Heart right ventricle (tissue), 16 donors: ENCODE measurements at places on chromosomes 3 and 15.

- peak; percentile 91 for DNase-seq
- no peaks in the 10 kb centered on the region for H3K27me3 ChIP-seq
- peak within 1 kb of the TSS; percentile 83 for H3K27ac ChIP-seq
Observed at GRCh38 chr3:182980204-182981037, at the start of gene DCUN1D1. Gene DCUN1D1 (minus strand): TSS chr3:182980538. CDS start chr3:182980489, 49 bp downstream.

DNA sequence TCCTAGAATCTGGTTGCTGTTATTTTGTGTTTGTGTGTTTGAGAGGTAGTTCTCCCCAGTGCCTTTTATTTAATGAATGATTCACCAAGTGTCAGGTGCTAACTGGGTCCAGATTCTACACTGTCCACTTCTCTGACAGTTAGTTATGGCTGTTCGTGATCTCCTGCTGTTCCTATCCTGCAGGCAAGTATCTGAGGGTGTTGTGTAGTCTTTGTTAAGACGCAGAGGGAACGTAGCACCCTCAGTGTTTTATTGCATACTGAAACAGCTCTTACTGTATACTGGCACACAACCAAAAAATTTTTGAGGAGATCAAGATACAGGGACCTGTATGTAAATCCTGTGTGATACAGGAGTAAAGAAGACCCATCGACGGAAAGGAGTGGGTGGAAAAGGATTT, 1271.3 kb downstream of the ROBO1 start:
- H3K4me1 ChIP-seq: peaks cover 6% of the 10 kb centered on the region
- no peak overlapping the region for H3K4me3 ChIP-seq
- H3K27ac ChIP-seq: no peak overlapping the region
- DNase-seq: no peak
- no peaks in the 10 kb centered on the region for H3K36me3 ChIP-seq
- no peaks in the 10 kb centered on the region for H3K27me3 ChIP-seq

DNA sequence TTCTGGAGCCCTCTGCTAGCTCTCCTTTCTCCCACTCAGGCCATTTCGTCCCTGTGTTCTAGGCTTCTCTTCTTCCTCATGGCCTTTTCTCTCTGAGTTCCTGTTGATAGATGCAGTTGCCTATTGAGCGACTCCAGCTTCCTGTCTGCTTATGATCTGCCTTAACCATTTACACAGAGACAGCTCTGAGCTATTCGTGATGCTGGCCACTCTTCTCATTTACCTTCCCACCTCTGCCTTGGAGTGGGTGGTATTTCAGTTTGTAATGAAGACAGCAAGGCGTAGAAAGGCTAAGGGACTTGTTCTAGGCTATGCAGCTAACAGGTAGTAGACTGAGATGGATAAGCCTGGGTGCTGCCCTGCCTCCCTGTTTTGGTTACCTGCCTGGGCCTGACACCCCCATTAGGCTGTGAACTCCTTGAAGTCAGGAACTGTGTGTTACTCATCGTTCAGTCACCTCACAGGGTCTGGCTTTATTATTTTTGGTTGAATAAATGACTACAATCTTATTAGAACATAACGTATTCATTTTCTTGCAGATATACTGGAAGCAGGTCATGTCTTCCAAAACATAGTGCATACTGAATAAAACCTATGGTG, 12.6 kb upstream of the ZBTB47 start:
- peaks cover 100% of the 10 kb centered on the region for H3K36me3 ChIP-seq
- no peak for DNase-seq
- no peaks in the 10 kb centered on the region for H3K27me3 ChIP-seq
- no peaks in the 10 kb centered on the region for H3K4me1 ChIP-seq
- H3K27ac ChIP-seq: no peak overlapping the region
- no peak overlapping the region for H3K4me3 ChIP-seq

DNA sequence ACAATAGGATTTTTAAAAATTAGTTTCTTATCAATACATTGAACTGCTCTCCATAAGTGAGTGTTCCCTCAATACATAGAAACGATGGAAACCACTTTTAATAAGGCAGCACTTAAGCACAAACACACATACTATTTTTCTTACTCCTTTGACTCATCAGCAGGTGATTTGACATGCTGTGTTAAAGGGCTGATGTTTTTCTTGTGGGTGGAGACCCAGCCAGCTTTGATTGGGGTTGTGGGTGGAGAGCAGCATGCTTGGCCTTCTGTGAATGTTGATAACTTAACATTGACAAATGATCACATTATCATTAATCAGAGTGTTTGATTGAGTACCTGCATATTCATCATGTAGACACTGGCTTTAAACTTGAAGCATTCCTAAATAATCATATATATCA, 223.0 kb upstream of the DPH6 start:
- no peaks in the 10 kb centered on the region for H3K27me3 ChIP-seq
- H3K4me3 ChIP-seq: no peak overlapping the region
- H3K27ac ChIP-seq: no peak overlapping the region
- no peak for DNase-seq
- no peaks in the 10 kb centered on the region for H3K36me3 ChIP-seq
- H3K4me1 ChIP-seq: no peaks in the 10 kb centered on the region

DNA sequence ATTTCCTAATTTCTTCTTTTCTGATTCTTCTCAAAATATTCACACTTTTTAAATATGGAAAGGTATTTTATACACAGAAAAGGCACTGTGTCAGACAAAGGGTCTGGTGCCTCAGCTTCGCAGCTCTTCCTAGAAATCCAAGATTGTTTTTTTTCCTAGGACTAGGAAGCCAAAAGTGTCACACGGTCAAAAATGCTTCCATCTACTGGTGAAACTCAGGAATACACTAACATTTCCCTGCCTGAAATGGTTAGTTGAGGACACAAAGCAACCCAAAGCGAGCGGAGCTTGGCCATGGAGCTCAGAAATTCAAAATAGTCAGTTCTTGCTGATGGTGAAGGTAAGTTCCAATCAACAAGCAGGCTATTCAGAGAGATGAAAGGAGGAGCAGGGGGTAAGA, 426.5 kb upstream of the RASGRP1 start:
- DNase-seq: no peak
- H3K4me3 ChIP-seq: no peak overlapping the region
- H3K27me3 ChIP-seq: no peaks in the 10 kb centered on the region
- no peaks in the 10 kb centered on the region for H3K36me3 ChIP-seq

GRCh38 chr3:12413721-12414255, 70.5 kb upstream of the TSEN2 start:
- H3K4me1 ChIP-seq: peaks cover 16% of the 10 kb centered on the region
- H3K4me3 ChIP-seq: no peak overlapping the region
- no peaks in the 10 kb centered on the region for H3K36me3 ChIP-seq
- no peaks in the 10 kb centered on the region for H3K27me3 ChIP-seq

GRCh38 chr15:96335411-96336024, 5.0 kb downstream of the NR2F2 start:
- peaks cover 43% of the 10 kb centered on the region for H3K27me3 ChIP-seq
- no peaks in the 10 kb centered on the region for H3K36me3 ChIP-seq
- peak overlapping the region; percentile 87 for H3K4me3 ChIP-seq
- DNase-seq: no peak
- H3K4me1 ChIP-seq: no peaks in the 10 kb centered on the region
- peak overlapping the region; percentile 90 for H3K27ac ChIP-seq

- no peak overlapping the region for H3K4me3 ChIP-seq
- H3K27me3 ChIP-seq: no peaks in the 10 kb centered on the region
- DNase-seq: no peak
- H3K36me3 ChIP-seq: no peaks in the 10 kb centered on the region
Observed at GRCh38 chr3:8604988-8605387, 39.6 kb downstream of the SSUH2 start.

DNA sequence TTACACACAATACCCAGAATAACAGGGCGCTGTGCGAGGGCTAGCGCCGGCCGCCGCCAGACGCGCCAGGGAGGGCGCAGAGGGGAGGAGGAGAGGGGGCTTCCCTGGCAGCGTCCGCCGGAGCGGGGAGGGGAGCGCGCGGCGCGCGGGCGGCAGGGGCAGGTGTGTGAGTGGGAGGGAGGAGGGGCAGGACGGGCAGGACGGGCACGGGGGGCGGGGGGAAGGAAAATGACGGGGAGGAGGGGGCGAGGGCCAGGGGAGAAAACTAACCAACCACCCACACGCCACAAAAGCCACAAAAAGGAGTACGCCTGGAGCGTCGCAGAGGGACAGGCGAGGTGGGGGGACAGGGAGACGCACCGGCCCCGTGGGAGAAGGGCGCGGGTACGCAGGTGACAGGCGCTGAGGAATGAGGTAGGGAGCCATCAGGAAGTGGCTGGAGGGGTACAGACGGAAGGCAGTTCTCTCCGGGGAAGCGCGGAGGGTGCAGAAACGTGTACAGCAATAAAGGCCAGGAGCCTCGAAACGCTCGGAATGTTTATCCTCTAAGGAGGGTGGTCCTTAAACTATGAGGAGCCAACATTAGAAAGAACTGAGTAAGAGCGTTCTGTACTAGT, 610 bp upstream of the SATB1 start:
- H3K27ac ChIP-seq: peak overlapping the region; percentile 95
- peak; percentile 51 for DNase-seq
- H3K36me3 ChIP-seq: no peaks in the 10 kb centered on the region
- H3K4me1 ChIP-seq: peaks cover 35% of the 10 kb centered on the region
- H3K27me3 ChIP-seq: no peaks in the 10 kb centered on the region
- H3K4me3 ChIP-seq: peak overlapping the region; percentile 50

DNA sequence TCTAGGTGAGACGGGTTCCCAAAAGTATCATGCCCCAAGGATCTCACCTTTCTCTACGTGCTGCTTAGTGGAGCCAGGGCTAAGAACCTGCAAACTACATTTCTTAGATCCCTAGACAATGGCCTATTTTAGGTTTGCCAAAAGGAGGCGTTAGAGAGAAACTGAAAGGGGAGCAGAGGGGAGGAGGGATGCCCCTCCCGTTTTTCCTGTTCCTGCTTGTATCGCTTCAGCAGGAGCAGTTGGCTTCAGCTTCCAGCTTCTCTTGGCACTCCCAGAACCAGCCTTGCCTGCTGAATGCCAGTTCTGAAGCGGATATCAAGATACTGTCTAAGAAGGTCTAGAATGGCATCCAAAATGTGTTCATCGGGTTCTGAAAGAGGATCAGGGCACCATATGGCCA, 58.4 kb upstream of the ABHD17C start:
- no peak overlapping the region for H3K27ac ChIP-seq
- H3K27me3 ChIP-seq: no peaks in the 10 kb centered on the region
- H3K4me3 ChIP-seq: no peak overlapping the region
- no peaks in the 10 kb centered on the region for H3K36me3 ChIP-seq
- no peaks in the 10 kb centered on the region for H3K4me1 ChIP-seq

GRCh38 chr3:18351069-18351628, 74.0 kb downstream of the SATB1 start:
- no peaks in the 10 kb centered on the region for H3K36me3 ChIP-seq
- no peaks in the 10 kb centered on the region for H3K27me3 ChIP-seq
- H3K27ac ChIP-seq: no peak overlapping the region
- H3K4me3 ChIP-seq: no peak overlapping the region
- DNase-seq: no peak

GRCh38 chr3:120661106-120661905, 20.7 kb downstream of the HGD start:
- H3K27me3 ChIP-seq: no peaks in the 10 kb centered on the region
- H3K36me3 ChIP-seq: no peaks in the 10 kb centered on the region
- H3K4me3 ChIP-seq: no peak overlapping the region
- DNase-seq: no peak

- peaks cover 2% of the 10 kb centered on the region for H3K27me3 ChIP-seq
- no peak overlapping the region for H3K27ac ChIP-seq
- H3K4me1 ChIP-seq: no peaks in the 10 kb centered on the region
- H3K4me3 ChIP-seq: no peak overlapping the region
Observed at GRCh38 chr3:35737934-35738706, 98.8 kb downstream of the ARPP21 start.

DNA sequence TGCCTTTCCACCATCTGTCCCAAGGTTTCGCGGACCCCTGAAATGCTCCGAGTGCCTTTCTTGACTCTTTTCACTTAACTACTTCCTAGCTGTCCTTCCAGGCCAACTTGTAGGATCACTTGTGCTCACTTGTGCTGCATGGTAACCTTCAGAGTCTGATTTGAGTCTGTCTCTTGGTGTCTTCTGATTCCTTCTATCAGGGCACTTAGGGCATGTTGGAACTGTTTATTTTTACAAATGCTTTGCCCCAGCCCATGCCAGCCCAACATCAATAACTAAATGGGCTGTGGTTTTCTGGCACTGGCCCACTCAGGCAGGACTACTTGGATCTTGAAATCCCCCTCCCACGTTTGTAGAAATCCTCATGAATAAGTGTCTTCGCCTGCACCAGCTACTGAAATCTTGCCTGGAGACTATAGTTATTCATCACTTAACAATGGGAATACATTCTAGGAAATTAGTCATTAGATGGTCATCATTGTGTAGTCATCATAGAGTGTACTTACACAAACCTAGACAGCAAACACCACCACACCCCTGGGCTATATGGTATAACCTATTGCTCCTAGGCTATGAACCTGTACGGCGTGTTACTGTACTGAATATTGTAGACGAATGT, 123.1 kb upstream of the STRIT1 start:
- no peak overlapping the region for H3K27ac ChIP-seq
- no peak for DNase-seq
- no peaks in the 10 kb centered on the region for H3K27me3 ChIP-seq

DNA sequence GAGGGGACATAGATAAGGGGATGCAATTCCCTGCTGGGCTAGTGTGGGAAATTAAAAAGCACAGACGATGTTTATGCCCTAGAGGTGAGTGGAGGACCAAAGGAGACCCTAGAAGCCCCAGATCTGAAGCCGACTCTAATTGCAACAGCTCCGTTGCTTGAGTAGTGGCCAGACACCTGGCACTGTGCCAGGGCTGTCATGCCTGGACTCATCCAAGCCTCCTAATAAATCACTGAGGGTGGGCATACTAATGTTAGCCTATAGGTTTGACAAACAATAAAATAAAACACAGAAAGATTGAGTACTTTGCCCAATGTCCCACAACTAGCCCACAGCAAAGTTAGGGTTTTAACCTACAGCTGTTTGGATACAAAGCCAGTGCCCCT, 25.4 kb upstream of the MRPS22 start:
- H3K4me3 ChIP-seq: no peak overlapping the region
- no peaks in the 10 kb centered on the region for H3K36me3 ChIP-seq
- no peak overlapping the region for H3K27ac ChIP-seq
- no peaks in the 10 kb centered on the region for H3K4me1 ChIP-seq
- DNase-seq: no peak

GRCh38 chr3:59750391-59750790, 700.6 kb upstream of the CFAP20DC start:
- no peak for DNase-seq
- no peak overlapping the region for H3K27ac ChIP-seq
- H3K27me3 ChIP-seq: no peaks in the 10 kb centered on the region
- no peak overlapping the region for H3K4me3 ChIP-seq
- no peaks in the 10 kb centered on the region for H3K36me3 ChIP-seq
- H3K4me1 ChIP-seq: peaks cover 3% of the 10 kb centered on the region

DNA sequence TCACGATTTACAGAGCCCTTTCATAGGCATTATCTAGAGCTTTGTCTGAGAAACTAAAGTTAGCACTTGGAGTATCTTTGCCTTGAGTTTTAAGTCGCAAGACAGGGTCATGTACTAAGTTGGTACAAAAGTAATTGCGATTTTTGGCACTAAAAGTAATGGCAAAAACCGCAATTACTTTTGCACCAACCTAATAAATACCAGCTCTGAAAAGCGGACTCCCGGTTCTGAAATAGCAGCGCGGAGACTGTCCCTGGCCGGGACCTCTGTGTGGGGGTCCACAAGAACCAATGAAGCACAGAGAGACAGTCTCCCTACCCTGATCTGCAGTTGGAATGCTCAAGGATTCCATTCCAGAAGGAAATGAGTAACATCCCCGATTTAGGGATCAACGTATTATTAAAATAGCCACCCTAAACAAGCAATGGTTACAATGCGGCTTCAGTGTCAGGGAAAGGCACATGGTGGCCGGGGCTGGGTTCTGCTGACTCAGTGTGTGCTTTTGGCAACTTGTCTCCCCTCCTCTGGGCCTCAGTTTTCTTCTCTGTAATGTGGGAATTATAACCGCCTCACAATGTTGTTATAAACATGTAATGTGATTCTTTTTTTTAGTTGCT, 150.3 kb upstream of the MCTP2 start:
- H3K27me3 ChIP-seq: no peaks in the 10 kb centered on the region
- DNase-seq: no peak
- no peaks in the 10 kb centered on the region for H3K4me1 ChIP-seq
- H3K36me3 ChIP-seq: no peaks in the 10 kb centered on the region
- no peak overlapping the region for H3K4me3 ChIP-seq
- no peak overlapping the region for H3K27ac ChIP-seq
